Activated T-cell treated with anti-CD3 and anti-CD28 coated beads for 4 hours (primary cell): ENCODE measurements at places on chromosomes 2 and 18.

DNA sequence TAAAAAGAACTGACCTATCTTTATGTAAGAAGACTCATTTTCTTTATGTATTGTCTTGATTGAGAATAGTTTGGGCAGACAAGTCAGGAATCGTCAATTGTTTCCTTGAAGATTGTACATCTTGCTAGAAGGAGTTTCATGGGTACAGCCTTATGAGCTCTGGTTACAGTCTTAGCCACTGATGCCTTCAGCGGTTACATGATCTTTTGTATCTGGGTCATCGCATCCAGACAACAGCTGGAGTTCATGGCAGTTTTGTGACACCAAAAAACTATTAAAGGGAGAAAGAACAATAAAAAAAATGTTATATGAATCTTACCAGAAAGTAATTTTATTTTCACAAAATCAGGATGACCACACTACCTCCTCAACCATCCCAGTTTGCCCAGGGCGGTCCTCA is 520.5 kb upstream of the CDH7 start:
- DNase-seq = no peak

DNA sequence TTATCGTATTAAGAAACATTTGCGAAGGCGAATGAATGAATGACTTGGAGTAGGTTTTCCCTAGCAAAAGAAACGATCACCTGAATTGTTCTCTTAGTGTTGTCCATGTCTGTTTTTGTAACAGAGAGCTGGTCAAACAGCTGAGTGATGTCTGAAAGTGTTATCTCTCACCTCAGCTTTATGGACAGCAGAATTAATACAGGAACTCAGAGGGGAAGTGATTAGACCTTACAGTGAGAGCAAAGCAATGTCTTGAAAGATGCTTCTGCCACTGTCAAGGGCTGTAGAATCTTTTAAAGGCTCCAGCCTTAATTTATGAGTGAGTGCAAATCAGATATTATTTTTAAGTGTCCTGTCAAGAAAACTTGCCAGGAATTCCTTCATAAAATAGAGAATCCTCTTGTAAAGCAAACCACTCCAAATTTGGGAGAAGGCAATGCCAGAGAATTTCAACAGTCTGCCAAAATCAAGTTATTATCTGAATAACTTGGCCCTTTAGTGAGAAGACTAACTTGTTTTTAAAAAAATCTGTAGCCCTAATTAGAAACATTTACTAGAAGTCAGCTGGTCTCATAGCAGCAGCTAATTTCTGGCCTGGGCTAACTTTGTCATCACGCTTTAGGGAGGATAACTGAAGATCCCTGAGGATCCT is 60.7 kb downstream of the CDC42EP3 start:
- no peak for DNase-seq

GRCh38 chr2:29129586-29130281 is 14.5 kb downstream of the CLIP4 start:
- no peak for DNase-seq

DNA sequence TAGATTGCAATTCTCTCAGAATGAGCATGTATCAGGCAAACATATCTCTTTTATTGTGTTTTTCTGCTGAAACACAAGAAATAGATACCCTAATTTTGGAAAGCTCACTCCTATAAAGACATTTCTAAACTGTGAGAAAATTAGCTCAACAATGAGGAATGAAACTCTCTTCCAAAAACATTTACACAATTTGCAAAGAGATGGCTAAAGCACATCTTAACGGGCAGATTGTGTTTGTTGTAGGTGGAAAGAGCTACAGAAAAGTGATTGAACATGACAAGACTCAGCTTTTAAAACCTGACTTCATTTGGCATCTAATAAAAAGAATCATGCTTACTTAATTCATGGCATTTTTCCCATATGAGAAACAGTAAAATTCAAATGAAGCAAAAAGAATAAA is 175.0 kb upstream of the SLC39A10 start:
- DNase-seq = no peak

GRCh38 chr2:199734651-199735050 is 116.3 kb downstream of the FTCDNL1 start:
- no peak for DNase-seq

GRCh38 chr18:46814399-46814798 is 57.5 kb upstream of the ST8SIA5 start:
- no peak for DNase-seq

- no peak for DNase-seq
Measured at GRCh38 chr18:45103319-45104048, 422.8 kb downstream of the SETBP1 start.

DNA sequence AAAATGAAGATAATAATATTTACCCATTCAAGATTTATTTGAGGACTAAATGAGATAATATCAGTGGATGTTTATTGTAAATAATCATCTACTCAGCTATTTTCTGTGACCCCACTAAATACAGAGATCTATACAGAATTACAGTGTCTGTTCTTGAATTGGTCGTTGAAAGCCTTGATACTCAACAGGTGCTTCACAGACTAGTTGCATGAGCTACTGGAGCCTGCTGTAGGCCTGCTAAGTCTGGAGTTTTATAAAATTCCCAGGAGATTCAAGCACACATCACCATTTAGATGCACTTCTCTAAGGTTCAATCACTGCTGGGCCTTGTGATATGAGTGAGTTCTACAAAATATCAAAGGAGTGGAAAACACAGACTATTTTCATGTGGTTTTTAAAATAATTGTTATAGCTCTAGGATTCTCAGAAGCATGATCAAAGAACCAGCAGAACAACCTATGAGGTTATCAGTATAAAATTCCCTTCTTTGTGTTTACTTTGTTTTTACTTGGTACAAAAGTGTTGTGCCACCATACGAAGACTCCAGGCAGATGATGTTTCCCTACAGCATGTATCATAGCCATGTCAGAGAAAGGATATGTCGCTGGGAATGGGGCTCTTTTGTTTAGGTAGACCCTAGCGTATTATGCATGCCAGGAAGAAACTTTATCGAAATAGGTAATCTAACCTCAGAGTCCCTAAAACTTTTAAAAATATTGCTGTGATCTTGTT is 7.1 kb downstream of the SULT1C4 start:
- DNase-seq = no peak

DNA sequence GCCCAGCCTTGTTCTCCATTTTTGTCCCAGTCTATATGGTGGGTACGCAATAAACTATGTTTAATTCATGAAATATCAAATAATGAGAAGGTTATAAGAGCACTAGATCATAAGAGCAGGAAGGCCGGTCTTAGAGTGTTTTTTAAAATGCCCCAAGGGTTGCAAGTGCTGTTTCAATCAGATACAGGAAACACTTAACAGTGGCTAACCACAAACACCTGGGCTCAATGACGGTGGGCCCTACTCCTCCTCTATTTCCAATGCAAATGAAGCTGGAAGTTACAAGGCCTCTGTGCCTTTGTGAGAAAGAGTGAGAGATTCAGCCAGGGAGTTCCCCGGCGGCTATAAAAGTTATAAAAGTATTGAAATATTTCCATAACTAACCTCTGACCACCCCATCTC is 18.9 kb upstream of the WDR33 start:
- peak; percentile 25 for DNase-seq

GRCh38 chr2:172204309-172204708 is 101.6 kb upstream of the DLX2 start:
- DNase-seq = no peak

- DNase-seq = no peak
Measured at GRCh38 chr2:64796926-64797325, 143.2 kb upstream of the SERTAD2 start.

DNA sequence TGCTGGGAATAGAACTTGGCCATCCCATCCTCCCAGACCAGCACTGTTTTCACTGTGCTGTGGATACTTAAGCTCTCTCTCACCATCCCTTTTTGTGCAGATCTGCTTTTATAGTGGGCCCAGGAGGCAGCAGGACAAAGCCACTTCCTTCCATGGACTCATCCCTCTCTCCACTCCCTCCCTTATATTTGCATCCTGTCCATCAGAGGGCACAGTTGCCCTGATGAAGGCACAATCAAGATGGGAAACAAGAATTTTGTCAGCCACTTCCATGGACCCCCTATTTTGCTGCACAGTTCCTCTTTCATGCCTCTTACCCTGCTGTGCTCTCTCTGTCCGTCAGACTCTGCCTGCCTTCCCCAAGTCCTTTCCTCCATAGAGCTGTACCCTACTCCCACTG is 338.7 kb downstream of the HRH4 start:
- no peak for DNase-seq

- DNase-seq = no peak
Measured at GRCh38 chr2:241722896-241723454, 11.5 kb upstream of the D2HGDH start.

DNA sequence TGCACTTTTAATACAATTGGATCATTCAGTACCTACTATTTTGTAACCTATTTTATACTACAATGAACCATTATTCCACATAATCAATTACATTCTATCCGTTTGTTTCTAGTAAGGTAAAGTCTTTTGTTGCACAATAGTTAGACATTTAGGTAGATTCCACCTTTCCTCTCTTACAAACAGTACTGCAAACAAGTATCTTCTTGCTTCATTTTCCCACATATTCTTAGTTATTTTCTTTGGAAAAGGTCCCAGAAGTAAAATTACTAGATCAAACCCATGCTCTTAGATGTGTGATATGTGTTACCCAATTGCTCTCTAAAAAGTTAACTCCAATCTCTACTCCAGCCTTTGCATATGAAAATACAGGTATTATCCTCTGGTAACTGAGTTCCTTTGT is 49.6 kb downstream of the SPIRE1 start:
- DNase-seq = no peak

- no peak for DNase-seq
Measured at GRCh38 chr2:197024206-197024605, 97.7 kb upstream of the PGAP1 start.

GRCh38 chr2:13652531-13653313 is 936.0 kb downstream of the TRIB2 start:
- no peak for DNase-seq

DNA sequence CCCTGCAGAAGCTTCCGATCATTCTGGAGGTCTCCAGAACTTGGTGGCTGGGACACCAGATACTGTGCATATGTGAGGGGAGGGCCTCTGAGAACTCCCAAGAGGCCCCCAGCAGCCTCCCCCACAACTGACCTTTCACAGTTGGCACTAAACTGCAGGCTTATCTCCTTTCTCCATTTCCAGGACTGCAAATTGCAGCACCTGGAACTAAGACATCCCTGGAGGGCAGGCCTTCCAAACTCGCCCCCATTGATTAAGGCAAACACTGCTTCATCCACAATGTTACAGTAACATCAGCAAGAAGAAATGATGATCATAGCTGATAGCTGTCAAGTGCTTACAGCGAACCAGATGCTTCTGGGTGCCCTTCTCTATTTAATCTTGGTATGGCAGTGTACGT is 67.9 kb downstream of the TGOLN2 start:
- no peak for DNase-seq

- no peak for DNase-seq
Measured at GRCh38 chr18:13630716-13631268, 95.6 kb downstream of the FAM210A start.

DNA sequence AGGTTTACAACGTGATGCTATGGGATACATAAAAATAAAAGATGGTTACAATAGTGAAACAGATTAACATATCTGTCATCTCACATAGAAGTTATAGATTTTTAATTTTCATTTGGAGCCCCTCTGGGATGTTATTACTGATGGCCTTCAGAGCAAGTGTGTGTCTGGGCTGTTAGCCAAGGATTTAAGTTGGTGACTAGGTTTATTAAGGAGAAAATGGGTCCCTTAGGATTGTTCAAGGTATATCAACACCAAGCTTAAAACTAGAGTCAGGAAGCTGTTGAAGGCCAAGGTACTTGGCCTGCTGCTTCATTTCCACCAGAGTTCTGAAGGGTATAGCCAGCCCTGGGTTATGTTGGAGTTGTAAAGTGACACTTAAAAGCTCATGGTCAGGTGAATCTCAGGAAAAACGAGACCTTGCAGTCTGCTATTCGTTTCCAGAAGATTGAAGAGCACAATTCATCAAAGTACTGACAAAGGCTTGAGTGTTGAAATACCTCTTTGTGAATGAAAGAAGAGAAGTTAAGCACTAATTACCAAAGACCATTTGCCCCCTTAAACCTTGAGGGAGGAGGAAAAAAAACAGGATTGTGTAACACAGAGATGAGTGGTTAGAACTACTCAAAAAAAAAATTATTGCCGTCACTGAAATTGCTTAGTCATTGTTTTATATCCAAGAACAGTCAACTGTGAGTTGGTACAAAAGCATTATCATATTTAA is 48.4 kb downstream of the MAP2 start:
- DNase-seq = no peak

GRCh38 chr18:49610022-49610445 is 48.2 kb downstream of the LIPG start:
- no peak for DNase-seq

DNA sequence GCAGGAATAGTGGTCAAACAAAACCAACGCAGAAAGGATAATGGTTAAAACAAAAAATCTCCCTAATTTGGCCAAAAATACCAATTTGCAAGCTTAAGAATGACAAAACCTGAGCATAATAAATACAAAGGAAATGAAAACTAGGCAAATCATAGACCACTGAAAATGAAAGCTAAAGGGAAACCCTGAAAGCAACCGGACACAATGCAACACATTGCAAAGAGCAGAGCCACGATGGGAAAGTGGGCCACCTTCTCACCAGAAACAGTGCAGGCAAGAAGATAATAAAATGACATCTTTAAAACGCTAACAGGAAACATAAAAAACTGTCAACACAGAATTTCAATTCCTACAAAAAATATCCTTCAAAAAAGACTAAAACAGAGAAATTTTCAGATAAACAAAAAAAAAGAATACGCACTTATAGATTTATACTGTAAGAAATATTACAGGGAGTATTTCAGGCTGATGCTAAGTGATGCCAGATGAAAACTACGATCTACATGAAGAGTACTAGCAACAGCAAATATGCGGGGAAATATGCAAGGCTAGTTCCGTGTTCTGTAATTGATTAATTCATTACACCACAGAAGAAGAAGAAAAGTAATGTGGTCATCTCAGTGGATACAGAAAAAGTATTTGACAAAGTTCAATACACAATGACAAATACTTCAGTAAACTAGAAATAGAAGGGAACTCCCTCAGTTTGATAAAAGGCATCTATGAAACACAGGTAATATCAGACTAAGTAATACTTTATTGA is 239.5 kb downstream of the L3MBTL4 start:
- DNase-seq = no peak

DNA sequence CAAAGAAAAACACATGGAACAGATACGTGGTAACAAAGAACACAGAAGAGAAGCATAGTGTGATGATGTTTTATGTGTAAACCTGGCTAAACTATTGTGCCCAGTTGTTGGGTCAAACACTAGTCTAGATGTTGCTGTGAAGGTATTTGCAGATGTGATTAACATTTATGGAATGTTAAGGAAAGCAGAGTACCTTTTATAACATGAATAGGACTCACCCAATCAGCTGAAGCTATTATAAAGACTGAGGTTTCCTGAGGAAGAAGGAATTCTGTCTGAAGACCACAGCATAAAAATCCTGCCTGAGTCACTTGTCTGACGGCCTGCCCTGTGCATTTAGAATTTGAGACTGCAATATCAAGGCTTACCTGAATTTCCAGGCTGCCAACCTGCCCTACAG is 253.1 kb downstream of the DYM start:
- DNase-seq = no peak

GRCh38 chr2:45825001-45825651 is 173.7 kb downstream of the PRKCE start:
- DNase-seq = no peak
